K562 (cell line): ENCODE measurements at places on chromosomes 12 and 14.

- DNase-seq: no peak
These were observed 227.9 kb downstream of the SLC25A21 start for GRCh38 chr14:36944307-36945010.

DNA sequence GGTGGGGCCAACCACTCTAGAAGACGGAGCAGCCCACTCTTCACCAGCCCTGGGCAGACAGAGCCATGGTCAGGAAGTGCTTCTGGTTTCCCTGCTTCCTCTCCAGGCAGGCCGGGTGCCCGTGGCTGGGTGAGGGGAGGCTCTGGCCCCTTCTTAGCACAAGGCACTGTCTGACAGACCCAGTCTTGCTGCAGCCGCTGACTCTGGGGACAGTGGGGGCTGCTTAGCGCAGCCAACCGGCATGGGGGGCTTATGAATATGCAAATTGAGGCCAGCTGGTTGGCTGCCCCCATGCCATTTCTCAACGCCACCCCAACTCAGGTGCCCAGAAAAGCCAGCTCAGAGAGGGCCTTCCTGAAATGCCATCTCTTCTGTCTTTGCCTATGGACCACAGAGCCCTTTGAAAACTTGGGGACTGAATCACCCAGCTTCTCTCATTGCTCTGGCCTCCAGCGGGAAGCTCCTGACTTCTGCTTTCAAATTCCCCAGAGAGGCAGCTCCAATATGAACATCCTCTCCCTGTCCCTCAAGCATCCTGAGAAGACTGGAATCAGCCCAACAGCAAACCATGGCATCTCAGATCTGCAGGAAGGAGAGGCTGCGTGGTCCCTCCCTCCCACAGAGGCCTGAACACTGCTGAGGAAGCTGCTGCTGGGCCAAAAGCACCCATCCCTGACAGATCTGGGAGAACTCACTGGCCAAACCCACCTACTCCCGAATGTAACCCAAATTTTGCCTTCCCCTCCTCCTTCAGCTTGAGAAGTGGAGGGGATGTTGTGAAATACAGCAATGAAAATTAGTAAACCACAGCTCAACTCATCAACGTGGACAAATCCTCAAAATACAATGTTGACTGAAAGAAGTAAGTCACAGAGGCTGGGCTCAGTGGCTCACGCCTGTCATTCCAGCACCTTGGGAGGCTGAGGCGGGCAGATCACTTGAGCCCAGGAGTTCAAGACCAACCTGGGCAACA, at the start of gene PROX2:
Gene PROX2 (minus strand): TSS at position 205 of the 973 bp plus-strand sequence. CDS start 12,311 bp downstream, outside the sequence.
- DNase-seq: no peak

- DNase-seq: peak; percentile 94
These were observed 2.4 kb upstream of the TNS2 start for GRCh38 chr12:53047221-53048032.

GRCh38 chr12:78120306-78120705, 289.6 kb downstream of the NAV3 start:
- no peak for DNase-seq

- no peak for DNase-seq
These were observed 149.4 kb downstream of the ADGRD1 start for GRCh38 chr12:131102991-131103668.

DNA sequence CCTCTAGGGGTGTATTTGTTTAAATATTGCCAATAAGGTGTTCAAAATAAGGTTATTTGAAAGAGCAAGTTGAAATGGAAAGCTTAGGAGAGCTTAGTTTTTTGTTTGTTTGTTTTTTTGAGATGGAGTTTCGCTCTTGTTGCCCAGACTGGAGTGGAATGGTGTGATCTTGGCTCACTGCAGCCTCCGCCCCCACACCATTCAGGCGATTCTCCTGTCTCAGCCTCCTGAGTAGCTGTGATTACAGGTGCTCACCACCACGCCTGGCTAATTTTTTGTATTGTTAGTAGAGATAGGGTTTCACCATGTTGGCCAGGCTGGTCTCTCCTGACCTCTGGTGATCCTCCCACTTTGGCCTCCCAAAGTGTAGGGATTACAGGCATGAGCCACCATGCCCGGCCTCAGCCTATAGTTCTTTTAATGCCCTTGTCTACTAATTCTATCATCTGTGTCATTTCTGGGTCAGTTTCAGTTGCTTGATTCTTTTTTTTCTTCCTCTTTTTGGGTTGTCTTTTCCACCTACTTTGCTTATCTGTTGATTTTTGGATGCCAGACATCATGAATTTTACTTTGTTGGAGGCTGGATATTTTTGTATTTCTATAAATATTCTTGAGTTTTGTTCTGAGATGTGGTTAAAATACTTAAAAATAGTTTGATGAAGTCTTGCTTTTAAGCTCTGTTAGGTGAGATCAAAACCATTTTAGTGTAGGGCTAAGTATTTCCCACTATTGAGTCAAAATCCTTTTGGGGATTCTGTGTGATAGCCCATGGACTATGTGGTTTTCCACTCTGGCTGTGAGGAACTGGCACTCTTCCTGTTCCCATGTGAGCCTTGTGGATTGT, 18.7 kb downstream of the RCOR1 start:
- DNase-seq: no peak

DNA sequence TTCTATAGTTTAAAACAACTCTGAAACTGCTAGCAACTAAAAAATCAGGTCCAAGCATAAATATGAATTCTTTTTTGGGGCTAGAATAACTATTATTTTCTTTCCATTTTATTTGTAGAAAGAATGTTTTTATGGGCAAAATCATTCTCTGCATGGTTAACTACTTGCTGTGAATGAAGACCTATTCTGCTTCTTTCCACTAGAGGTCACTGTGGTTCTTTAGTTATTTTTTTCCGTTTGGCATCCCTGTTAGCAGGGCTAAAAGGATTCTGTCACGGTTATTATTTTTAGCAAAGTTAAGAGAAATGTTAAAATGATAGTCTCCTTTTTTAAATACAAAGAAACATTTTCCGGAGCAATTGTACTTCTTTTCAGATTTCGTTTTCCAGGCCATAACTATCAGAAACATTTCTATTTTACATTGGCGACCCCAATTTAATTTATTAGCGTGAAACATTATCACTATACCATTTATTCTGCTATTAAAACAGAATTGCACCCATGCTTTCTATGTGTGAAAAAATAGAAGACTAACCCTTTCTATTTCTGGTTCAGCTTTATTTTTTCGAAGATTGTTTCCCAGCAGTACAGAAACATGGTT, 404.8 kb downstream of the ATP23 start:
- DNase-seq: peak; percentile 33

GRCh38 chr12:6771091-6771495, 1.2 kb upstream of the LAG3 start:
- no peak for DNase-seq

DNA sequence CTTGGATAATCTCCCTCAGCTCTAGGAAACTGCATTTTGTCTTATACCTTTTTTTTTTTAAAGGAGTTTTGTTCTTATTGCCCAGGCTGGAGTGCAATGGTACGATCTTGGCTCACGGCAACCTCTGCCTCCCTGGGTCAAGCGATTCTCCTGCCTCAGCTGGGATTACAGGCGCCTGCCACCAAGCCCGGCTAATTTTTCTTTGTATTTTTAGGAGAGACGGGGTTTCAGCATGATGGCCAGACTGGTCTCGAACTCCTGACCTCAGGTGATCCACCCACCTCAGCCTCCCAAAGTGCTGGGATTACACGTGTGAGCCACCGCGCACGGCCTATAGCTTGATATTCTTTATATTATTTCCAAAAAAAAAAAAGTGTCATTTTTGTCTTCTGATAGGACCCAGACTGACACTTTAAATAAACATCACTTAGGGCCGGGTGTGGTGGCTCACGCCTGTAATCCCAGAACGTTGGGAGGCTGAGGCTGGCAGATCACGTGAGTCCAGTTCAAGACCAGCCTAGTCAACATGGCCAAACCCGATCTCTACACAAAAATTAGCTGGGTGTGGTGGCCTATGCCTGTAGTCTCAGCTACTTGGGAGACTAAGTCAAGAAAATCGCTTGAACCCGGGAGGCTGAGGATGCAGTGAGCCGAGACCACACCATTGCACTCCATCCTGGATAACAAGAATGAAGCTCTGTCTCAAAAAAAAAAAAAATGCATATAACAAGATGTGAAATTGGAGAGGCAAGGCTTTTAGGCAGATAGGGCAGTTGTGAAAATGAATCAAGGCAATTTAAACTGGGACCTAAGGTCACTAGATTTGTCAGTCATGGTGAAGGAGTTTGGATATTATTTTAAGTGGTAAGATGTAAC, 18.4 kb downstream of the SLC2A3 start:
- DNase-seq: no peak

DNA sequence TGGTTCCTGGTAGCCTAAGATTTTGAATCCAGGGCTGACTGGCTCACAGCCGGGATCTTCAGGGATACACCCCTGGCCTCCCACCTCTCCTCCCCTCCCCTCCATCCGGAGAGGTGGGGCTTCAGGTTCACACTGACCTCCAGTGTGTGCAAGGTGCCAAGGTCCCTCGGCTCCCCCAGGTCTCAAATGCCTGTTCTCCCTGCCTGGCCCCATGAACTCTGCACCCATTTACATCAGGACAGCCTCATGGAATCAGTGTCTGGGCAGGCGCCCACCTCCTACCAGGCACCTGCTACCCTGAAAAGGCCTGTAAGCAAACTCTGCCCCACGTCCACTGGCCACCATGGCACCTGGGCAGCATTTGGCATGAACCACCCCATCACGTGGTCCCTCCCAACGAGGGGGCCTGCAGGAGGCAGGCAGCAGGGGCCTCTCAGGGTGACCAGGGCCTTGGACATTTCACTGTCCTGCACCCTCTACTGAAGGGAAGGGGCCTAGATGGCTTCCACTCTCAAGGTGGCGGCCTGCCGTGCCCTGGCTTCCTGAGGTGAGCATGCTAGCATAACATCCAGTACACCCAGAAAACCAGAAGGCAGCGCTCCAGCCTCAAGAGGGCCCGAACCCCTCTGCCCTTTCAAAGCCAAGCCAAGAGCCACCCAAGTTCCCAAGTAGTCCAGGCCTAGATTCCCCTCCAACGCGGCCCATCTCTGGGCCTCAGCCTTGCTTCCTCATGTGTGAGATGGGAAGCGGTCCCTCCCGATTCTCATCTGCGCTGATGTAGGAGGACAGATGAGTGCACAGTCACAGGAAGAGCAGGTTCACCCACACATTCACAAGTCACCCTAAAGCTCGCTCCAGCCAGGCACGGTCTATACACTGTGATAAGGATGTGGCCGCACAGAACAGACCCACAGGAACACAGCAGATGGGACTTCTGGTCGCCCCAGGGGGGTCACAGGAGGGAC, 37.3 kb downstream of the CCDC85C start:
- no peak for DNase-seq

DNA sequence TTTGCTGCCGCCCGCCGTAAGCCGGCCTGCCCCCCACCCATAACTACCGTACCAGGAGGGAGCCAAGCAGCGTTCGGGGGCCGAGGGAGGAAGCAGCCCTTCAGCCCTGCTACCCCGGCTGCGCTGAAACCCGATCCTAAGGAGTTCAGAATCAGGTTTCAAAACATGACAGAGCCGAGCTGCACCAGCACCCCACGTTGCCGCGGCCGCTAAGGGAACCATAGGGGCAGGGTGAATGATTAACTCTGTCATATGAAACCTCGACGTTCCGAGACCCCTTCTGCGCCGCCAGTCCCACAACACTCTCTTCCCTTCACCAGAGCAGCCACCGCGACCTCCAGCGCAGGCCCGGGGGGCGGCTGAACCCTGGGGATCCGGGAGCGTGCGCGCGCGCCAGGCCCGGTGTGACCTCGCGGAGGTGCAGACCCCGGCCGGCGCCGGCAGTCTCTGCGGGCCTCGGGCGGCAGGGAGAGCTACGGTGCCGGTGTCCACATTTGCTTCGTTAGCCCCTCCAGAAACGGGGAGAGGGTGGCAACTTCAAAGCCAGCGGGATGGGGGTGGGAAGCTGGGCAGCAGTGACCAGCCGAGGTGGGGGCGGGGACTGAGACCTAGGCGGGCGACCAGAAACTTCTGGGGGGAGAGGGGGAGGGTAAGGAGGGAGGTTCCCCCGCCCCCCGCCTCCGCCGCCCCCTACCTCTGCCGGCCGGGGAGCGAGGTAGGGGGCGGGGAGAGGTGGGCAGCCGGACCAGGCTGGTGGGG, 1.6 kb downstream of the SIX4 start:
- DNase-seq: peak; percentile 66

DNA sequence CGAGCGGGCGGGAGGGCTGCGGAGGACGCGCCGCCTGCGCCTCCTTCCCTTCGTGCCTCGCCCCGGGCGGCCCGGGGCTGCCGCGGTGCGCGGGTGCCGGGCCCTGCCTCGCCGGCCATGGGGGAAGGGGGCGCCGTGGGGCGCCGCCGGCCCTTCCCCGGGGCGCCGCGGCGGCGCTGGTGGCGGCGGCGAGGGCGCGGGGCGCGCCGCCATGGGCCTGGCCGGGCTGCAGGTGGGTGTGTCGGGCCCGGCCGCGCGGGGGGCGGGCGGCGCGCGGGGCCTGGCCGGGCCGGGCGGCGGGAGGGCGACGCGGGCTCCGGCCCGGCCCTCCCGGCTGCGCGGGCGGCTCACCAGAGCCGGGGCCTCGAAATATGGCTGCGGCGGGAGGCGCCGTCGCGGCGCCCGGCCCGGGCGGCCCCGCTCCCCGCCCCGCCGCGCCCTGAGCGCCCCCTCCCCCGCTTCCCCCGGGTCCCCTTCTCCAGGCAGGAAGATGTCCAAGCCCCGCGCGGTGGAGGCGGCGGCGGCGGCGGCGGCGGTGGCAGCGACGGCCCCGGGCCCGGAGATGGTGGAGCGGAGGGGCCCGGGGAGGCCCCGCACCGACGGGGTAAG, 5.1 kb downstream of the KMT5A start:
- DNase-seq: peak; percentile 67
